ENCODE measurements at places on chromosomes 3 and 15.

GRCh38 chr3:39094851-39095677, 12.4 kb downstream of the GORASP1 start:
- no peak for DNase-seq

DNA sequence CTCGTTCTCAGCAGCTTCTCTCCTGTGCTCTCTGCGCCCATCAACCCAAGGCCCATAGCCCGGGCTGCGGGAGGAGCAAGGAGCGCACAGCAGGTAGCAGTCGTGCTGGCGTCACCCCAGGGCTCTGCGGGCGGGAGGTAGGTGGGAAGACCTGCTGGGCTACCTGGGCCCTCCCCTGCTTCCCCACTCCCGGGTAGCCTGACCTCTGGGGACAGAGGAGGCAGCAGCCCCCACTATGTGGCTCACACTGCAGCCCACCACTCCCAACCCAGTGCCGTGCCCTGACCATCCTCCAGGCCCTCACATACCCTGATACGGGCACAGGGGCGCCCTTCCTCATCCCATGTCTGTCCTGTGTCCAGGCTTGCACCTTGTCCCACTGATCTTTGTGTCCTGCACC, 171.0 kb downstream of the NSMCE3 start:
- no peak for DNase-seq

DNA sequence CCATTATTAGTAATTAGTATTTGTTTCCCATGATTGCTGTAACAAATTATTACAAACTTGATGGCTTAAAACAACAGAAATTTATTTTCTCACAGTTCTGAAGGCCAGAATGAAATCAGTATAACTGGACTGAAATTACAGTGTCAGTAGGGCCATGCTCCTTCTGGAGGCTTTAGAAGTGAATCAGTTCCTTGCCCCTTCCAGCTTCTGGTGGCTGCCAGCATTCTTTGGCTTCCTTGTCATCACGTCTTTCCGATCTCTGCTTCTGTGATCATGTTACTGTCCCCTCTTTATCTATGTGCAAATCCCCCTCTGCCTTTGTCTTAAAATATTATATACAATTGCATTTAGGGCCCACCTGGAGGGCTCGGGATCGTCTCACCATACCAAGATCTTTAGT, 92.0 kb downstream of the FOXB1 start:
- no peak for DNase-seq

DNA sequence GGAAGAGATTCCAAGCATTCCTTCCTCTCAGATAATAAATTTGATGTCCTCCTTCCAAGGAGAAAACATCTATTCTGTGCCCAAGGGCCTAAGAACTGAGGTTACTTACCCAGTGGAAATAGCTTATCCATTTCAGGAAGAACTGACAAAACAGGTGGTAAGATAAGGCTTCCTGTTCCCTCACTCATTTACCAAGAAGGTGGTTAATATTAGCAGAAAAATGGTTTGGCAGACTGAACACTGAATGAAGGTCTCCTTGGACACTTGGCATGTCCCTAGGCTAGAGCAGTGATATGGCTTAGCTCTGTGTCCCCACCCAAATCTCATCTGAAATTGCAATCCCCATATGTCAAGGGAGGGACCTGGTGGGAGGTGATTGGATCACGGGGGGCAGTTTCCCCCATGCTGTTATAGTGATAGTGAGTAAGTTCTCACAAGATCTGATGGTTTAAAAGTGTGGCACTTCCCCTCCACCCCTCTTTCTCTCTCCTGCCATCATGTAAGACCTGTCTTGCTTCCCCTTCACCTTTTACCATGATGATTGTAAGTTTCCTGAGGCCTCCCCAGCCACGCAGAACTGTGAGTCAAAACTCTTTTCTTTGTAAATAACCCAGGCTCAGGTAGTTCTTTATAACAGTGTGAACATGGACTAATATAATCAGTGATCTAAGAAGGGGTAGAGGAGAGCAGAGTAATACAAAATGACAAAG, 127.4 kb downstream of the ST8SIA2 start:
- DNase-seq: no peak

GRCh38 chr15:81724536-81724935, 321.3 kb downstream of the MEX3B start:
- no peak for DNase-seq

DNA sequence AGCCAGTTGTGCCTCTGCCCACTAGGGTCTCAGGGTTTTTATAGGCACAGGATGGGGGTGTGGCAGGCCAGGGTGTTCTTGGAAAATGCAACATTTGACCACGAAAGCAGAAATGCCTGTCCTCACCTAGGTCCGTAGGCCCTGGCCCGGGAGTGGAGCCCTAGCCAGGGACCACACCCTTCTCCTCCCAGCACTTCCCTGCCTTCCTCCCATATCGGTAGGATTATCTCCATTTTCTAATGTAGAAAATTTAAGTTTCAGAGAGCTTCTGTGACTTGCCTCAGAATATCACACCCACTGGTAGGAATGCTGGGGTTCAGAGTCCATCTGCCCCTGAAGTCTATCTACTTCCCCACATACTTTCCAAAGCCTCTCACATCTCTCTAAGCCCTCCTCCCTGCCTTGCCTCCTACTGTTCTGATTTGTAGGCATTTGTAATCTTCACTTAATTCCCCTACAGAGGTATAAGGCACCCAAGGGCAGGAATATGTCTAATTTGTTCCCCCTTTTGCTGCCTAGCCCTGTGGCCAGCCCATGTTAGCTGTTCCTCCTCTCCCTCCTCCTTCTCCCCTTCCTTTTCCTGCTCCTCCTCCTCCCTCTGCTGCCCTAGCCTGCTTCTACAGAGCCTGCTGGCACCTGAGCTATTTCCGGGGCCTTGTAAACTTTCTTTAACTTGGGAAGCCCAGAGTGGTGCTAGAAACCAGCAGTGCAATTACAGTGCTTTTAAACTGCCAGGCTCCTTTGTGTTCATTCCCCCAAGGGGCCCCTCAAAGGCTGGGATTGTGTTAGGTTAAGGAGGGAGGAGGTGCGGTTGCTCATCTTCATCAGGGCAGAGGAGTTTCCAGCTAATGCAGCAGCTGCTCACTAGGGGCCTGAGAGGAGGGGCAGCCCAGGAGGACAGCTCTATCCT, 71.1 kb downstream of the MRPL46 start:
- DNase-seq: peak; percentile 25

DNA sequence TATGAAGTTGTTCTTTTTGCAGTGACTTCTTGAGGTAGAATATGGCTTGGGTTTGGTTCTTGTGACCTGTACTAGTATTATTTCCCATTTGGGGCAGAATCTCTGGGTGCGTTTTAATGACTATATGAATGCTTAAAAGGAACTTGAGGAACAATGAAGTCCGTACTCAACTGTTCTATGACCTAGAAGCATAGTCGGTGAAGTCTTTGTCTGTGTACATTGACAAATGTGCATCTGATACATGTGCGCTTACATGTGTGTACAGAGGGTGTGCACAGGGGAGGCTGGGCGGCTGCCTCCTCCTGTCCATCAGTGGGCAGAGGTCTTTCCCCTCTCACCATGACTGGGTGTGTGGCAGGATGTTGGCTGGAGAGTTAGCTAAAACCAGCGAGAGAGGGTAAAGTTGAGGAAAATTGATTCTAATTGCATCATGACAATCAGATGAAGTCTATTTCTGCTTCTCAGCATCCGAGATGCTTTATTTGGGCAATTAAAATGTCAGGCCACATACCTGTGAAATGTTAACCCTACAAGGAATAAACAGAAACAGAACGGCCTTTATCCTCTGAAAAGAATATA, 1.0 kb upstream of the NR2F2 start:
- no peak for DNase-seq

DNA sequence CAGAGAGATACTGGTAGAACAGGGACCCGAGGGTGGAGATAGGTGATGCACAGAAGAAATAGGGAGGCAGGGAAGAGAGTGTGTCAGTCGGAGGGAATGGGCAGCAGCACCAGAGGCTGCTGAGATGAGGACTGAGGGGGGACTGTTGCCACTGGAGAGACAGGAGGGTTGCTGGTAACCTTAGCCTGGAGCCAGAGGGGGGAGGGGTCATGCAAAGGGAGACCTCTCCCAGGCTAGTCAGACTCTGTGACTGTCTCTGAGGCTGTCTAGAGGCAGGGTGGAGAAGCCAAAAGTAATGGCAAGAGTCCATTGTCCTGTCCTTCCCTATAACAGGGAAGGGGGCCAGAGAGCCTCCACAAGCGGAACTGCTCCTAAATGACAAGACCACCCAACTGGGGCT, 2.1 kb upstream of the DLEC1 start:
- DNase-seq: no peak

DNA sequence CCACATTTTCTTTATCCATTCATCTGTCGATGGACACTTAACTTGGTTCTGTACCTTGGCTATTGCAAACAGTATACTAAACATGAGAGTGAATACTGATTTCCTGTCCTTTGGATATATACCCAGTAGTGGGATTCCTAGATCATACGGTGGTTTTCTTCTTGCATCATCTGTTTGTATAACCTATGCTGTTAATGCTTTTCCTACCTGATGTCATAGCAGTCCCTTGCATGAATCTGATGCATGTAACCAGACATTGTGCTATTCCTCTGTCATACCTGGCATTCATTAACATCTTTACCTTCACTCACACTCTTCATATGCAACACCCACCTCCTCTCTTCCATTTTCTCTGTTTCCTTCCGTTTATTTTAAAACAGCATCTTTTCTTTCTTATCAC, 185.2 kb downstream of the KLHL25 start:
- DNase-seq: no peak

GRCh38 chr15:100043692-100044091, 298.1 kb downstream of the ADAMTS17 start:
- DNase-seq: no peak

DNA sequence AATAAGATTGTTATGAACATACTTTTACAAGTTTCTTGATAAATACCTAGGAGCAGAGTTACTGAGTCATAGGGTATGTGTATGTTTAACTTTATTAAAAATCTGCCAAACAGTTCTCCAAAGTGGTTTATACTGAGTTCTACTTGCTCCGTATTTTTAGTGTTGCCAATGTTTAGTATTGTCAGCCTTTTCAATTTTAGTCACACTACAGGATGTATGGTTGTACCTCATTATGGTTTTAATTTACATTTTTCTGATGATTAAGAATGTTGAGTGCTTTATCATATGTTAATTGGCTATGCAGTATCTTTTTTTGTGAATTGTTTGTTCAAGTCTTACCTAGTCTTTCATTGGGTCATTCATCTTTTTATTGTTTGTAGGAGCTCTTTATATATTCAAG, 4.3 kb downstream of the TMOD3 start:
- no peak for DNase-seq

GRCh38 chr3:168272343-168272985, 176.7 kb upstream of the GOLIM4 start:
- no peak for DNase-seq

DNA sequence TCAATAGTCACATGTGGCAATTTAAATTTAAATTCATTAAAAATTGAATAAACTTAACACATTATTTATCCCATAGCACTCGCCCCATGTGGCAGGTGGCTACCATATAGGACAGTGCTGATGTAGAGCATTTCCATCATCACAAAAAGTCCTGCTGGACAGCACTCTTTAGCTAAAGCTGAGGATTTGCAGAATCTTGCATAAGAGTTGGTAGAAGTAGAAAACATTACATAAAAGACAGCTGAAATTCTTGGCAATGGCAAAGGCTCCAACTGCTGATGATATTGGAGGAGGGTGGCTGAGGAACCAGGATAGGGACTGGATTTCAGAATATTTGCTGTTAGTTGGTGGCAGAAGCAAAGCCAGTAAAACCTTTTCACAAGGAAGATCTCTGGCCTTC, 230.7 kb upstream of the SATB1 start:
- DNase-seq: no peak

- DNase-seq: no peak
Measured at GRCh38 chr15:29056839-29057450, 171.2 kb downstream of the APBA2 start.

DNA sequence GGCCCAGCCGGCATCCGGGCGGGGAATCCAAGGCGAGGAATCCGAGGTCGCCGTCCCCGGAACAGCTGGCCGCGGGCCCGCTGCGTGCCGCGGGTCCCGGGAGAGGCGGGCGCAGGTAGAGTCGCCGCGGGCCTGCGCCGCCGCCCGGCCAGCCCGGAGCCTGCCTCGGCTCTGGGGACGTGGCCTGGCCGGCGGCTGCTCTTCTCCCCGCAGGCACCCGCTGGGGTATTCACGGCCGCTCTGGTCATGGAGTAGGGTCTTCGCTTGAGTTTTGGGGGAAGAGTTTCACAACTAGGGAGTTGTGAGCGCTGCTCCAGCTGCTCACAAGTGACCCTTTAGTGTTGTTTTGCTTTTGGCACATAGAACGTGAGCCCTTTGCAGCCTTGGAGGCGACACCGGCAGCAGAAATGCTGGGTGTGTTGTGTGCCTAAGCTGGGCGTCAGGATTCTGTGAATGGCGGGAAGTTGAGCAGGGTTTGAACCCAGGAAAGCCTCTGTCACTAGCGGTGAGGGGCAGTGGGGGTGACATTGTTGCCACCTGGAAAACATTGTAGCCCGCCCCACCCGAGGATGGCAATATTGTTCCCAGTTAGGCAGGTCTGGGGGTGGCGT, 4.0 kb downstream of the TRIM71 start:
- DNase-seq: no peak

GRCh38 chr3:184727357-184728009, 15.6 kb upstream of the MAGEF1 start:
- DNase-seq: peak; percentile 57

DNA sequence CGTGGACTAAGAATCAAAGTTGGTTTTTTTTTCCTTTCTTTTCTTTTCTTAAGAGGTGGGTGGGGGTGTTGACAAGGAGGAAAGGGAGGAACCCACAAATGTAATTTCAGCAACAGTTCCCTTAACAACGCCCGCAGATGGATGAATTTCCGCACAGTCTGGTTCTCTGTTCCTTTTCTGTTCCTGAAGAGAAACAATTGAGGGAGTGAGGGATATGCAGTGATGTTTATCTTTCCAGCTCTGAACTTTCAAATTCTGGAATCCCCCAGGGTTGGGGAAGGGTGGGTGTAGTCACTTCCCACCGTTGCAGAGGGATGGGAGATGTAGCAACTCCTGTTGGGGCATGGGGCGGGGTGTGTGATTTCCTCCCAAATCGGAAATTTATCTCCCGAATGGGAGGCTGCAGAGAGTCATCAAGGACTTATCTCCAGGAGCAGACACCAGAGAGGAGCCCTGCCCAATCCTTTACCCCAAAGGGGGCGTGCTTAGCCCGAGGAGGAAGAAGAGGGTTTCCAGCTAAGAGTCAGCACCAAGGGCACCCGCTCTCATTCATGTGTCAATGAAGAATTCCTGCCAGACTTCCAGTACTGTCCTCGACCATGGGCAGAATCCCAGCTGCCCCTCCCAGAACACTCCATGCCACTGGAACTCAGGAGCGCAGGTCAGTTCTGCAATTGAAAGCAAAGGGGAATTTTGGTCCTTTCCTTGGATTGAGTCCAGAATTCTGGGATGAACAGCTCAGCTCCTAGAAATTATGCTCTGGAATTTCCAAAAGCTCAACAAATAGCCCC, 35.0 kb upstream of the CFAP161 start:
- no peak for DNase-seq

- no peak for DNase-seq
Measured at GRCh38 chr3:38652934-38653333, 3.4 kb upstream of the SCN5A start.

- DNase-seq: no peak
Measured at GRCh38 chr3:100506355-100506754, 13.9 kb downstream of the TMEM45A start.

- DNase-seq: no peak
Measured at GRCh38 chr15:95620934-95621579, 709.4 kb upstream of the NR2F2 start.

All from prostate gland (tissue), 2 donors.